ENCODE measurements at places on chromosomes 12 and 14.

GRCh38 chr12:70484464-70484863 is 118.4 kb downstream of the KCNMB4 start:
- DNase-seq = no peak

- no peak for DNase-seq
Measured at GRCh38 chr12:45627407-45628069, 102.0 kb upstream of the ARID2 start.

- DNase-seq = no peak
Measured at GRCh38 chr14:54654605-54655004, 87.7 kb downstream of the SAMD4A start.

GRCh38 chr14:38910092-38910491 is 192.9 kb downstream of the SEC23A start:
- no peak for DNase-seq

DNA sequence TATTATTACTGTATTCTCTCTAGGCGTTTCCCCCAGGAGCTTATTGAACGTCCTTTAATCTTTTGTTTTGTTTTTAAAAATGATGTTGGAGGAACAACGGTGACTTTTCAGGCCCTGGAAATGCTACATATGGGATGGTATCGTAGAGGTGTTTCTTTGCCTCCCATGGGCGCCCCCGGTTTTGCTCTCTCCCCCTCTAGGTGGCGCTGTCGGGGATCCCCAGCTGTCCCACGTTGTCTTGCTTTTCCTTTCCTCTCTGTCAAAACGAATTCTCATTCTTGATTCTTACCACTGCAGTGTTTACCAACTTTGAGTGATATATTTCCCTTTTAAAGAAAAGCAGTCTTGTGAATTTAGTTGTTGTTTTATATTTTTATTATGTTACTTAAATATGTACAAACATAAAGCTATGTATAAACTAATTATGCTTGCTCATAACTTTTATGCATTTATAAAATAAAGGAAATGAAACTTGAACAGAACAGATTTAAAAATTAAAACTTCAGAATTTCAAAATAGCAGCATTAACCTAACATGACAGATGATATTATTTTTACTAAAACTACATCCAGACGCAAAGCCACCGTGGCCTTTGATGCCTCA is 171.9 kb downstream of the RGS6 start:
- DNase-seq = no peak

DNA sequence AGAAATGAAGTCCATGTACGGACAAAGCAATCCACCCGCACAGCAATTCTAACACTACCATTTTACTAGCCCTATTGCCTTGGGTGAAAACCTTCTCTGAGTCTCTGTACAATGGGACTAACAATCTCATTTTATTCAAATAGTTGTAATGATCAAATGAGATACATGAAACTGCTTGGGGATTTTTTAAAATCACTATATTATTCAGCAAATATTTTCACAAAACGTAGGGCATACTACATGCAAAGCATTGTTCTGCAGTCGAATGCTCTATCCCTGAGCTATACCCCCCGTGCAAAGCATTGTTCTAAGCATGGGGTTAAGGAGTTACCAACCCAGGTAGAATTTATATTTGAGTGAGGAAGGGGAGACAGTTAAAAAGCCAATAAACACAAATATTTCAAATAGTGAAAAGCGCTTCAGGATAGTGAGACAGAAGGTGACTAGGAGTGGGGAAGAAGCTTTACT is 554 bp upstream of the ATF7 start:
- no peak for DNase-seq

- no peak for DNase-seq
Measured at GRCh38 chr12:87384226-87384625, 645.0 kb downstream of the C12orf50 start.

- DNase-seq = no peak
Measured at GRCh38 chr12:117836999-117837736, 131.6 kb downstream of the KSR2 start.

DNA sequence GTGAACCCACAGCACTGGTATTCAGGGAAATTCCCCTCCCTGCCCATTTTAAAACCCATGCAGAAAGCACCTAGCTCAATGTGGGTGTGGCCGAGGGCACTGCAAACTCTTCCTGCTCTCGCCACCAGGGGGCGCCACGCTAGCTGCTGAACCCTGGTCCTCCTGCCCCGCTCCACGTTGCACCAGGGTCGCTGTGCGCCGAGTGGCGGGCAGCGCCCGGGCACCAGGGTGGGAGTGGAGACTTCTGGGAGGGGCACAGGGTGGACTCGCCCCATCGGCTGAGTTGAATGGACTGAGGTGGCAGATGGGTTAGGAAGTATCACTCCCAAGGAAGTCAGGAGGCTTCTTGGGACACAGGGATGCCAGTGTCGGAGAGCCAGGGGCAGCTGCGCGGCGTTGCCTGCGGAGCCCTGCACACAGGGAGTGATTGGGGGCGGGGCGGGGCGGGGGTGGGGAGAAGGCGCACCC is 48.1 kb upstream of the BCL11B start:
- DNase-seq = no peak

- DNase-seq = no peak
Measured at GRCh38 chr12:4829793-4830162, 79.9 kb upstream of the KCNA1 start.

DNA sequence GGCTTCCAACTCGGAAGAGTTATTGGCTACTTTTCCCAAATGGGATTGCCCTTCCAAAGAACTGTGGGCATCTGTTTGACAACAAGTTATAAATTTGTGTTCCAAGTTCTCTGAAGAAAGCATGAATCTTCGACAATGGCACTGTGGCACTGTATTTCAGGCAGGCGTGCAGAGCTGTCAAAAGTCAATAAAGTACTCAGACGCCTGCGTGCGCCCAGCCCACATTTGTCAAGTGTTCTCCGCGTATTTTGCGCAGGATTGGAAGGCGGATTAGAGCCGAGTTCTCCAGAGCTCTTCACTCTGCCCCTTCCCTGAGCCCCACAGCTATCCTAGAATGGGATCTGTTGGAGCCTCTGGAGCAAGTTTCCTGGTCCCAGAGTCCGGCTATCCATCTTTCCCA is 103.2 kb downstream of the SLC25A47 start:
- DNase-seq = no peak

DNA sequence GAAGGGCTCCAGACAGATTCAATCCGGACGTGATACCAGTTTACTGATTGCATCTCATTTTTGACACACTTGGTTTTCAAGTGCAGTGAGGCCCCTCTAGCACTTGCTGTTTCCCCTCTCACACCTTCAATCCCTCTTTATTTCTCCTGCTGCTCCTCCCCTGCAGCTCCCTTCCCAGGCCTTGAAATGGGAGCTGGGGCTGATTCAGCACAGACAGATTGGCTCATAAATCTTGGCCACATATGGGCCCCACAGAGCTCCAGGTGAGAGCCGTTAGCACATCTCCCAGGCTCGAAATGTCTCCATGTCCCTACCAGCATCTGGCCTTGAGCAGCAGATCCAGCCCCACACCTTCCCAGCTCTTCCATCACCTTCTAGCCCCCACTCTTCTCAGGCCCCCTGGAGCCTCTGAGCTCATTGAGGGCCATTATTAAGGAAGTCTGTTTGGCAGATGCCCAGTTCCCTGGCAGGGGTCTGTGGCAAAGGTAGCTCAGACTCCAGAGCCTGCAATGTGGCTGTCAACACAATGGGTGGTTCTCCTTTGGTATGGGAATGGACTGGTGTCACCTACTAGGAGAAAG is 220.3 kb upstream of the FKBP4 start:
- no peak for DNase-seq

- no peak for DNase-seq
Measured at GRCh38 chr12:264269-264668, 1.6 kb upstream of the SLC6A13 start.

- DNase-seq = no peak
Measured at GRCh38 chr14:71661441-71661840, 270.8 kb upstream of the RGS6 start.

- no peak for DNase-seq
Measured at GRCh38 chr14:78254911-78255461, 84.8 kb downstream of the NRXN3 start.

DNA sequence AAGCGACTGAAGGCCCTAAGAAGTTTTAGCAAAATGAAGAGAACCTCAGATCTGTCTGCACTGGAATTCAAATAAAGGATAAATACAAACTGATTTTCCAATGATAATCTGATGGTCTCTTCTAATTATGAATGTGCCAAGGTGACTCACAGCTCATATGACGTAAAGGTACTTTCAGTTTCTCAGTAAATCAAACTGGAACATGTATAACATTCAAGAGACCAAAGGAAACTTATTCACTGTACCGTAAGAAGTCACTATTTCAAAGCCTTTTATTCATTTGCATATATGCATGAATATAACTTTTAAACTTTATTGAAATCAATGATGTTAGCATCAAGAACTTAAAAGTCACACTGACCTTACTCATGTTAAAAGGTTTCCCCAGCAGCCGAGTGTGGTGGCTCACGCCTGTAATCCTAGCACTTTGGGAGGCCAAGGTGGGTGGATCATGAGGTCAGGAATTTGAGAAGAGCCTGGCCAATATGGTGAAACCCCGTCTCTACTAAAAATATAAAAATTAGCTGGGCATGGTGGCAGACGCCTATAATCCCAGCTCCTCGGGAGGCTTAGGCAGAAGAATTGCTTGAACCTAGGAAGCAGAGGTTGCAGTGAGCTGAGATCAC is 52.2 kb downstream of the ATXN2 start:
- no peak for DNase-seq

GRCh38 chr12:16588812-16589211 is 17.1 kb downstream of the LMO3 start:
- DNase-seq = no peak

DNA sequence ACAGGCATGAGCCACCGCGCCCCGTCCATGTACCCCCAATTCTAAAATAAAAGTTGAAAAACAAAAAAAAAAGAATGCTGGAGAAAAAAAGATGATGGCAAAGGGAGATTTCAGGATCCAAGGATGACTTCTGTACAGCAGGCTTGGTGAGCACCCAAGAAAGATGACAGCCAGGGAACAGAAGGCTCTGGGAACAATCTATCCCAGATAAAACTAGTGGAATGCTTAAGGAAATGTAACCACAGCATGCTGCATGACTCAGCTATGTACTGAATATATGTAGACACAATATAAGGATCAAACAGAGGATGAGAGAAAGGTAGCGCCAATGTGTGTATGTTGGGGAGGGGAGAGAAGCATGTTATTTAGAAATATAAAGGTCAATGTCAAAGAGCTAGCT is 123.7 kb upstream of the TMTC1 start:
- DNase-seq = no peak

- DNase-seq = no peak
Measured at GRCh38 chr14:35669782-35670181, 135.8 kb downstream of the INSM2 start.

DNA sequence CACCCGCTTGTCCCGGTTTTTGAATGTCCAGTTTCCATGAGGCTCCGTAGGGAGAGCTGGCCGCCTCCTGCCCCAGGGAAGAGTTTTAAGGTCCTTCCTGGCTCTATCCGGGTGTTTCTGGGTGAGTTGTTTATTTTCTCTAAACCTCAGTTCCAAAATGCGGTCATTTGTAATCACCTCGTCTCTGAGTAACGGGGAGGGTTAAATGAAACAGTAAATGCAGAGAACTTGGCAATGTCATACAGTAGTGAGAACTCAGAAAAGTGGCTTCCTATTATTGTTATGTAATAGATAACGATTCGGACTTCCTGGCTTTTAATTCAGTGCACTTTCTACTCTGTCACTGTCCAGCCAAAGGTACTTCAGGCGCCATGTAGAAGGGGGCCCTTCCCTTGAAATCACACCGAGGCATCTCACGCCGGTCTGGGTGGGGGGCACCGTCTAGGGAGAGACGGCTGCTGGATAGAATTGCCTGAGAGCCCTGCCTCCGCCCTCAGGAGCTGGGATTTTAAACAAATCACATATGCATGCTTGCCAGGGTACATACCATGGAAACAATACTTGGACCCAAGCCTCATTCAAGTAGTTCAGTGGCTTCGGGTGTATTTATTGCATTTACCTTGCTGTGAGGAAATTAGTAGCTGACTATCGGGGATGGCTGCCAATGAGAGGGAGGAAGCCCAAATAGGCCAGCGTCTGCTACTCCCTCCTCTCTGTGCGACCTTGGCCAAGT is 26.4 kb downstream of the NOS1 start:
- no peak for DNase-seq

DNA sequence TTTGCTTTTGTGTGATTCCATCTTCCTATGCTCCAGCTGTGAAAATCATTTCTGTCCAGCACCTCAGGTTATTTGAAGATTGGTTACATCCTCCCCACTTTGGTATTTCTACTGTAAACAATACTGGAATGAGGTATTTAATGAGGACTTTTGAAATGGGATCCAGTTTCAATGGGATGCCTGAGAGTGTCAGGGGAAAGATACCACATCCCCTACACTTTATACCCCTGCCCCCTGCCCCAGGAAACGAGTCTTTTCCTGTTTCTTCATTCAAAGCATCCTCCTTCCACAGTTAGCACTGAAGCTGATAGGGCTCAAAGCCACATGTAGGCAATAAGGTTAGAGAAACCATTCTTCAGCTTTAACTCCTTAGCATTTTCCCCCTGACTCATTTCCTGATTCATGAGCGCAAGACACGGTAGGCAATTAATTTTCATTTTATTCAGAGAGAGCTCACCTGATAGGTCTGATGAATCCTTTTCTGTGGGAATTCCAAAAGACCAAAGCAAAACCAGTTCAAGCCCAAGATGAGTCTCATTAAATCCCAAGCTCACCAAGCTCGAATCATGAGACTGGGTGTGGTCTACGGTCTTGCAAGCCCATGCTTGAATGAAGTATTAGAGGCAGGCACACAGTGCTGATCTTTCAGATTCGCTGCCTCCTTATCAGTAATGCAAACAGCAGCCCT is 143.6 kb upstream of the CRY1 start:
- DNase-seq = no peak

DNA sequence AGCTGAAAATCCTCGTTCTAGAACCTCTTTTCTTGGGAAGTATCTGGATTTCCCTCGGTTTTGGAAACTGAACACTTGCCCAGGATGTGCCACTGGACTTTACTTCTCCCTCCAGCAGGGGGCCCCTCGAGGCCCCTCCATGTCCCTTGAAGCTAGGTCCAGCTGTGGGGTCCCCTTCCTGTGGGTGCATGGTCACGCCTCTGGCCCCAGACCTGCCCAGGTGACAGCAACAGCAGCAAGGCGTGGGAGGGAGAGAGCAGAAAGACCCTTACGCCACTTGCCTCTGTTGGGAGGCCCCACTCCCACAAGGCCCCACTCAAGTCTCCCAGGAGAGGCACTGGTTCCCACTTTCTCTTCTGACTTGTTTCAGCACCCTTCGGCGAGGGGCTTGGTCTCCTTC is 3.1 kb downstream of the SLC25A29 start:
- no peak for DNase-seq

GRCh38 chr14:34168656-34169055 is 217.8 kb upstream of the EGLN3 start:
- DNase-seq = no peak

Measured in cortex of kidney (tissue), 1 donor.